ENCODE measurements at places on chromosomes 2 and 18. TPM values are rescaled to one million over a fixed set of nuclear protein-coding genes. Genes with fewer than 3 reads are reported as not detected.

PLCL1 gene
- total RNA-seq = 8.8 TPM

ALPG gene
- not detected for total RNA-seq

CLEC4F gene
- not detected for total RNA-seq

TSPYL6 gene
- not detected for total RNA-seq

DNA sequence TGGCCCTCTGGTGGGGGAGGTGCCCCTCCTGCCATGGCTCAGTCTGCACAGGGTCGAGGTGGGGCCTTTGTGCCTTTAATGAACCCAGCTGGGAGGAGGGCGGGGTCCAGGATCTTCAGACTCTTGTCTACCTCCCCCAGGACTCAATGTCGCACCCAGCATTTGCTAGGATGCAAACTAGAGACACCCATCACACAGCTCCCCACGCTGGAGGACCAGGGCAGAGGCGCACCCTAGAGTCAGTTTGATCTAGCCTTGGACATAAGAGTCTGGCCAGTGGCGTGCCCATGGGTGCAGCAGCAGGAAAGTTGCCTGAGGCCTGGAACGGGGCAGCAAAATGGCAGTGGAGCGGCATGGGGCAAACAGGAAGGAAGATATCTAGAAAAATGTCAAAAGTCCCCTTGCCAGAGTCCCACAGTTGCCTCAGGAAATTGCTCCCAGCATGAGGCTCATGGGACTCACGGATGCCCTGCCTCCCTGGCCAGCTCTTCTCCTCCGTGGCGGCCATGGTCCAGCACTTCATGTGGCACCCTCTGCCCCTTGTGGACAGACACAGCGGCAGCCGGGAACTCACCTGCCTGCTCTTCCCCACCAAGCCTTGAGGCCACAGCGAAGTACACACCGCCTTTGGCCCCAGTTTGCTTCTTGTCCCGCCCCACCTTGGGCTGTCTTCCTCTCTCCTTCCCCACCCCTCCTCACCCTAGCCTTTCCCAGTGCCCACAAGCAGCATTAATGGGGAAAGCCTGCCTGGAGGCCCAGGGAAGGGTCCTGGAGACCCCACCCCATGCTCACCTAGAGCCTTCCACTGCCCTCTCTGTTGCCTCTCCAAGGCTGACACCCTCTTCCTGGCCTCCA, 17.7 kb downstream of the SH2D6 start:
- no peaks in the 10 kb centered on the region for H3K27me3 ChIP-seq
- H3K4me3 ChIP-seq = peak overlapping the region; percentile 4

- H3K27ac ChIP-seq = no peak overlapping the region
- peaks cover 4% of the 10 kb centered on the region for H3K27me3 ChIP-seq
- H3K4me1 ChIP-seq = no peaks in the 10 kb centered on the region
- DNase-seq = no peak
- no peak overlapping the region for H3K4me3 ChIP-seq
These were observed 684.6 kb upstream of the FANCL start for GRCh38 chr2:58925676-58926081.

GRCh38 chr18:77763530-77764145, 514.0 kb downstream of the GALR1 start:
- DNase-seq = no peak
- peaks cover 2% of the 10 kb centered on the region for H3K4me1 ChIP-seq
- H3K27ac ChIP-seq = no peak overlapping the region

DNA sequence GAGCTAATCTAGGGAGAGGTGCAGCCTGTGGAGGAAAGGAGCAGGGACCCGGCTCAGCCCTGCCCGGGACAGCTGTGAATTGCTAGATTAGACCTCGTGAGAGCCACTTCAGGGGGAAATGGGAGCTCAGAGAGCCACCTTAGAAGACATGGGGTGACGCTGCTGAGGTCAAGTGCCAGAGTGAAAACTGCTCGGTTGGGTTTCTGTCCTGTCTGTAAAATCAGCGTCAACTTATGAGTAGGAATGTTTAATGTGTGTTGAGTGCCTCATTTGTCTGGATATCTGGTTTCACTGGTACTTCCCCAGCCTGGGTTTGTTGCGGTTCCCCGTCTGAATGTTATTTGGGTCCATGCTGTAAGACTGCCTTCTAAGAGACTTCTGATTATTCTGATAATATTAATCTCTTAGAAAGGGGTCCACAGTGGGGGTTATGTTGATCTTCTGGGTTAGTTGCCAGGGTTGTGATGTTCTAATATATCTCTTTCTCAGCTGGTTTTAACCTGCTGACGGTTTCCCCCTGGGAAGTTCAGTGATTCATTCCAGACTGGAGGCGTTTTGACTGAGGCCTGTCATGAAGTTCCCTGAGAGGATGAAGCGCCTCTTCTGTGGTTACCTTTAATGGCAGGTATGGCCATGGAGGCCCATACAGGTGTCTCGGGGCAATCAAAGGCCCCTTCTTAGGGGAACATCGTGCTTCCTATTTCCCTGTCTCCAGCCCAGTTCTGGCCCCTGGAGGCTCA, 175.9 kb downstream of the SH3RF3 start:
- H3K27me3 ChIP-seq = no peaks in the 10 kb centered on the region
- no peak overlapping the region for H3K27ac ChIP-seq
- H3K4me3 ChIP-seq = no peak overlapping the region
- peaks cover 3% of the 10 kb centered on the region for H3K36me3 ChIP-seq
- H3K4me1 ChIP-seq = peaks cover 11% of the 10 kb centered on the region

DNA sequence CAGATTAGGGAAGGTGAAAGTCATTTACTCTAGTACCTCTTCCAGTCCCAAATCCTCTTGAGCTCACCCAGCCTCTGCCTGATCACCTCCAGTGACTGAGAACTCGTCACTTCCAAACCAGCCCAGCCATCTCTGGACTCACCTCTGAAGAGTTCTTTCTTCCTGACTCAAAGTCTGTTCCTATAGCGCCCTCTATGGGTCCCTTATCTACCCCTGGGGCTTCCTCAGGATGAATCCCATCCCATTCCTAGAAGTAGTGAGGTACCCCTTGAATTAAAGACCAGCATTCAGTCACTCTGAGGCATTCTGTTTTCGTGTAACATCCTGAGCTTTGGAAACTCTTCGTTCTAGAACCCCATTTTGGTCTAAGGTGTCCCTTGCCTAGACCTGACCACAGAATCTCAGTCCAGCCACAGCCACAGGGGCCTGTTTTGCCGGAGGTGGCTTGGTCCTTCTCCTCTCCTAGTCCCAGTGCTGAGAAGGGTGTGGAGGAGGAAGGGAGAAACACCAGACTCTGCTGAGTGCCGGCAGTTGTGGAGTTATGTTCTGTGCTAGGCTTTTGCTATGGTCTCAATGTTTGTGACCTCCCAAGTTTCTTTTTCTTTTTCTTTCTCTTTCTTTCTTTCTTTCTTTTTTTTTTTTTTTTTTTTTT, 32.7 kb downstream of the SIX3 start:
- H3K36me3 ChIP-seq = no peaks in the 10 kb centered on the region
- peaks cover 2% of the 10 kb centered on the region for H3K4me1 ChIP-seq
- H3K27me3 ChIP-seq = peaks cover 28% of the 10 kb centered on the region
- DNase-seq = no peak
- H3K27ac ChIP-seq = no peak overlapping the region

DNA sequence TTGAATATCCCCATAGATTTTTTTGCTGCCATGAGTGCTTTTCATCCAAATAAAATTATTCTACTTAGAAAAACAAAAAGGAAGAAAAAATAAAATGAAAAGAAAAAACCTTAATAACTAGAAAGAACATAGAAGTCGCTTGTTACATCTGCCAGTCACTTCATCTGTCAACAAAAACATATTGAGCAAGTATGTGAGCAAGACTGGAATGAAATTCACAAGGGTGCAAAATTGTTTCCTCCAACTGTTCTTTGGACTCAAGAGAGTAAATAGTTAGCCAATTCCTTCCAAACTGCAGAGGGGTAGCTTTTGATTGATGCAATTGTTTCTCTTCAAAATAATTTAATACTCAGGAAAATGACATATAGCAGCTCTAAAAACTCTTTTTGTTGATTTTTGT, 336.3 kb upstream of the CDH7 start:
- no peak overlapping the region for H3K27ac ChIP-seq
- H3K36me3 ChIP-seq = no peaks in the 10 kb centered on the region
- no peak overlapping the region for H3K4me3 ChIP-seq

DNA sequence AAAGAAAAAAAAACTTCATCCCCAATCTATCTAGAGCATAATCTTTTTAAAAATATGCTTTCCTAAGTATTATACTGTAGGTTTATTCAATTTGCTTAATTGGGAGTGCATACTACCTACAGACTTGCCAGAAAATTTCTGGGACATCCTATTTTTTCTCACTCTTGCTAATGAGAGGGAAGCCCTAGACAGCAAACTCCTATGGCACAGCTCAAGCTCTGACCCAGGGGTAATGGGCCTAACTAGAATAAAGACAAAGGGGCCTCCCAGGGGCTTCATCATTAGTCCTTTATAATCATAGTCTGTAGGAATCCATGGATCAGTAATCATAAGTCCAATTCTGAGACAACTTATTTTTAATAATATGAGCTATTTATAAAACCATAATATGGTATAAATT, 142.6 kb upstream of the ITGA4 start:
- peaks cover 53% of the 10 kb centered on the region for H3K4me1 ChIP-seq
- H3K36me3 ChIP-seq = no peaks in the 10 kb centered on the region
- DNase-seq = no peak
- H3K27me3 ChIP-seq = no peaks in the 10 kb centered on the region
- peak overlapping the region; percentile 3 for H3K4me3 ChIP-seq

- peaks cover 23% of the 10 kb centered on the region for H3K27me3 ChIP-seq
- H3K4me3 ChIP-seq = no peak overlapping the region
- no peak for DNase-seq
- no peak overlapping the region for H3K27ac ChIP-seq
- H3K36me3 ChIP-seq = no peaks in the 10 kb centered on the region
These were observed 312.0 kb downstream of the IRS1 start for GRCh38 chr2:226487573-226487972.

- H3K27ac ChIP-seq = no peak overlapping the region
- no peaks in the 10 kb centered on the region for H3K36me3 ChIP-seq
- no peak overlapping the region for H3K4me3 ChIP-seq
- H3K4me1 ChIP-seq = peaks cover 7% of the 10 kb centered on the region
- DNase-seq = no peak
These were observed 177.5 kb downstream of the LPIN1 start for GRCh38 chr2:11923935-11924334.

DNA sequence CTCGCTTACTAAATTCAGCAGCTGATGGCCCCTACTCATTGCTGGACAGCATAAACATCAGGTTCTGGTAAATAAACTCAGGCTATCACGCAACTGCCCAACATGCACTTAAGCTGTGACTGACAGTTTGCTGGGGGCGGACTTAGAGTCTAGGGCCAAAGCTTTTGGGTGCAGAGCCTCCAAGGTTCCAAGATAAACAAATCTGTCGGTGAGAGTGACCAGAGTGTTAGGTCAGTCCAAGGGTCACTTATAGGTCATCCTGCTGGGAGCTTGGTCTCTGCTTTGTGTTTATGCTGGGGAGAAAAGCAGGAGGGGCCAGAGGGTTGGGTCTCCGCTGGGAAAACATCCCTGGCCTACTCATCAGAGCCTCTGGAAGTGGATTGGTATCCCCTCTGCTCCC, 188.6 kb upstream of the GATA6 start:
- no peak overlapping the region for H3K27ac ChIP-seq
- H3K27me3 ChIP-seq = peaks cover 6% of the 10 kb centered on the region
- no peak for DNase-seq
- H3K36me3 ChIP-seq = no peaks in the 10 kb centered on the region
- H3K4me1 ChIP-seq = no peaks in the 10 kb centered on the region

DNA sequence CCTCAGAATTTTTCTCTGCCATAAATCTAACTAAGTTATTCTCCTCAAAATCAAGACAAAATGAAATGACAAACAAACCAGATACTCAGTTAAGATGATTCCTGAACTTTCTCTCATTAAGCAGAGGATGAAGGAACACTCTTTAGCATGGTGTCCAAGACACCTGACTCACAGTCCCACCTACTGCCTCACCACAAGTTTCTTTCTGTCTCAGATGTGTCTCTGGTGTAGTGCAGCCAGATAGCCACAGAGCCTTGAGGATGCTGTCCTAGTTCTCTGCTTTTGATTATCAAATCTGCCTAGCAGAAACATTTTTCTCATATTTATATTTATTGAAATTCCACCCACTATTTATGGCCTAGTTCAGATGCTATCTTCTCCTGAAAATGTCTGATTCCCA, 103.6 kb upstream of the TMEM200C start:
- no peak overlapping the region for H3K4me3 ChIP-seq
- no peaks in the 10 kb centered on the region for H3K4me1 ChIP-seq
- no peak for DNase-seq
- peaks cover 9% of the 10 kb centered on the region for H3K36me3 ChIP-seq
- no peak overlapping the region for H3K27ac ChIP-seq

DNA sequence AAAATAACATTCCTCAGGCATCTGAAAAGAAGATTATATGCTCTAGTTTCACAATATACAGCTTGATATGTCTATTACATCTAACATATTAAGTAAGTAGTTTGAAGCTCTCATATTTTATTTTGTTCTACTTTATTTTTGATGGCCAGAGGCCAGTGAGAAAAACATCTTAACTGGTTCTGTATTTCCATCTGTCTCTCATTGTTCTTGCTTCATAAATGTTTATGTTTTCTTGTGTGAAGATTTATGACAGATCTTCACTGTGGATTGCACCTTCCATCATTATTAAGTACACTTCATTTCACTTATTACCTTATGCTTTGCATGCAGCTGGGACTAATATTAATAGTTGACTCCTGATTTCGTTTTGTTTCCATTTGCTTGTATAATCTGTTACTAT, 511.2 kb downstream of the TSN start:
- no peak for DNase-seq
- no peaks in the 10 kb centered on the region for H3K4me1 ChIP-seq
- peaks cover 3% of the 10 kb centered on the region for H3K27me3 ChIP-seq

DNA sequence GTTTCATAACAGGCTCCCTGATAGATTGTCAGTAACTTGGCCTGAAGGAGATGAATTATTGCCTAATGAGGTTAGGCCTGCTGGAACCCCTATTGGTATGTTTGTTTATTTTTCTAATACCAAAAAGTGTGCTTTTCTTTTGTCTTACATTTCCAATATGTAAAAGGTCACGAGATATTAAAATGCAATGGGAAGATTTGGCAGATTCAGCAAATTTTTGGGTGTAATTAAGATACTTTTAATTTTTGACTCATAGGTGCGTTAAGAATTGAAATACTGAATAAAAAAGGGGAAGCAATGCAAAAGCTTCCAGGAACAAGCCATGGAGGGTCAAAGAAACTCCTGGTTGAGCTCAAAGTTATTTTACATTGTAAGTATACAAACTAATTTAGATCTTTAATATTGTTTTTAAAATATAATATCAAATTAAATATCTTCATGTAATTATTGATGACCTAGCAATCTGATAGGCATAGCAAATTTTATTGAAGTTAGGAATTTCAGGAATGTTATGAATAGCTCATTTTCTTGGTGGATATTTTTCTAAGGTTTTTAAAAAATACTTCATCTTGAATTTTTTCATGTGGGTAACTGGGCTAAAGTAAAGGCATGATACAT, 52.1 kb downstream of the SMCHD1 start:
- H3K4me1 ChIP-seq = peaks cover 27% of the 10 kb centered on the region
- H3K27me3 ChIP-seq = no peaks in the 10 kb centered on the region
- no peak for DNase-seq
- H3K4me3 ChIP-seq = no peak overlapping the region
- no peak overlapping the region for H3K27ac ChIP-seq
